Coronary artery (tissue), 2 donors: ENCODE measurements at places on chromosomes 3 and 15.

DNA sequence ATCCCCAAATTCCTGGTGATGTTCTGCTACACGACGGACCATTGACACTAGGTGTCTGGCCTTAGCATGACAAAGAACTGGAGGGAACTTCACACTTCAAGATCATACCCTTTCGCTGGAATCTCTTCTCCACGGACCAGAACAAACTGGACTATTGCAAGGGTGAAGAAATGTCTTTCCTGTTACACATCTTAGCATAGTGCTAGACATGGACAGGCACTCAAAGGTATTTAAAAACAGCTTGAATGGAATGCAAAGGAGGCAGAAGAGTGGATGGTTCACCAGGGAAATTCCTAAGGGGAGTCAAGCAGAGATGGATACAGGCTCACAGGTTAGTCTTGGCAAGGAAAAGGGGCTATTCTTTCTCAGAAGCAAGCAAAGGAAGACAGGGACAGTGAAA lies 33.5 kb upstream of the PDZRN3 start:
- no peak for DNase-seq

GRCh38 chr3:176202652-176203051 lies 994.6 kb downstream of the TBL1XR1 start:
- no peak for DNase-seq

DNA sequence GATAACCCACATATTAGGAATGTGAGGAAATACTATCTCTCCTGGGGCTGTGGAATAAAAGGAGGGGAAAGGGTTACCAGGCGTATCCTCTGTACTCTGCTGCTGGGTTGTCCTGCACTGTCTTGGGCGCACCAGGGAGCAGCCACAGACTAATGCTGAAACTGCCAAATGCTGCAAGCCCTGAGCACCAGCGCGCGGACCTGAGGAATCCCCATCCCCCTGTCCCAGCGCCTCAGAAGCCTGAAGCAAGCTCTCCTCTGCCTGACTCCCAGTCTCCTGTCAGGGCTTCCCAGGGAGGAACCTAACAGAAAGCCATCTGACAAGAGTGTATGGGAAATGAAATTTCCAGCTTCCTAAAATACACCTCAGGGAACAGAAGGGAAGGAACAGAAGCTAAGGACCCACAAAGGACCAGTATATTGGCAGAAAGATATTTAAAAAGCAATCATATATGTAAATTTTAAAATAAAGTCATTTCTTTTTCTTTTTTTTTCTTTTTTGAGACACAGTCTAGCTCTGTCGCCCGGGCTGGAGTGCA lies 158.3 kb upstream of the C2CD4B start:
- DNase-seq = no peak

- no peak for DNase-seq
Measured at GRCh38 chr3:180036092-180036670, 556 bp downstream of the PEX5L start.

- no peak for DNase-seq
Measured at GRCh38 chr15:66224946-66225345, 28.6 kb downstream of the MEGF11 start.

DNA sequence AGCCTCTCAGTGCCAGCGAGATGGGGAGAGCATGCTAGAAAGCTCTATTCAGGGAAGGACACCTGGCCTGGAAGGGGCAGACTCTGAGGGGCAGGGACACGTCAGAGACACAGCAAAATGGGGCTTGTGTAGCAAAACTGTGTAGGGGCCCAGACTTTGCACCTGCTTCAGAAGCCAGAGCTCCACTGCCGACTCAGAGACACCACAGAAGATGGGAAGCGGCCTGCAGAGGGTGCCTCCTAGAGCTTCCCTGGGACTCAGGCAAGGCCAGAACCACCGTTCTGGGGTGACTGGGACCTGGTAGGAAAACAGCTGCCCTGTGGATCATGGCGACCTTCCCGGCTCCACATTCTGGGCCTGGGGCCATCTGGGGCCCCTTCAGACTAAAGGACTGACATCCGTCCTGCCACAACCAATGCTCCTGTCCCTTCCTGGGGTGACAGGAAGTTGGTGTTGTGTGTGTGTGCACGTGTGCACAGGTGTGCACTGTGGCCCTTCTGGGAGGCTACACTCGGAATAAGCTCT lies 17.4 kb upstream of the TKT start:
- no peak for DNase-seq

GRCh38 chr3:45773072-45773471 lies 23.3 kb downstream of the SLC6A20 start:
- DNase-seq = peak; percentile 8

DNA sequence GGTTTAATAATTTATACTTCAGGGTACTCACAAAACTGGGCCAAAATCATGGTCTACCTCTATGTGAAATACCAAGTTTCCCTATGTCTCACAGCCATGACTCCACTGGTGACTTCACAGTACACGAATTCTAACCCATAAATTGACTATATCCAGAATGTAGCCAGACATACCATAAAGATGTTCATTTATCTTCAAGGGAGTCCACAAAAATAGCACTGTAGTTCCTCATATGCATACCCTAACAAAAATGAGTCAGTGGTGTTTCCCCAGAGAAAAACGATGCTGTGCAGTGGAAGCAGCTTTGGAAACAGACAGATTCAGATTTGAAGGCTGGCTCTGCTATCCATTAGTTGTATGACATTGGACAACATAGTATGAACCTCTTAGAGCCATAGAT lies 438.8 kb downstream of the FHIT start:
- no peak for DNase-seq
